ENCODE measurements at places on chromosomes 7 and 10.

DNA sequence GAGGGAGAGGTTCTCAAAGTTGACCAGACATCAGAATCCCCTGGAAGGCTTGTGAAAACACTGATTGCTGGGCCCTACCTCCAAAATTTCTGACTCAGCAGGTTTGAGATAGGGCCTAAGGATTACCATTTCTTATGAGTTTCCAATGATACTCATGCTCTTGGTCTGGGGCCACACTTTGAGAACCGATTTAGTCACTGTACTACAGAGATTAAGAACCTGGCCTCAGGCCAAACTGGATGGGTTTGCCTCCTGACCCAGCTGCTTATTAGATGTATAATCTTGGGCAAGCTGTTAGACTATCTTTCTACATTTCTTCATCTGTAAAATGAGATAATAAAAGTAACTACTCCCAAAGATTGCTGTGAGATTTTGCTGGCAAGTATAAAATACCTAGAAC, 77.1 kb upstream of the SCIN start:
- DNase-seq, result no peak

GRCh38 chr10:63547628-63548360, 26.6 kb downstream of the REEP3 start:
- DNase-seq, result no peak

- no peak for DNase-seq
Observed at GRCh38 chr7:110964775-110965174, 126.2 kb upstream of the LRRN3 start.

DNA sequence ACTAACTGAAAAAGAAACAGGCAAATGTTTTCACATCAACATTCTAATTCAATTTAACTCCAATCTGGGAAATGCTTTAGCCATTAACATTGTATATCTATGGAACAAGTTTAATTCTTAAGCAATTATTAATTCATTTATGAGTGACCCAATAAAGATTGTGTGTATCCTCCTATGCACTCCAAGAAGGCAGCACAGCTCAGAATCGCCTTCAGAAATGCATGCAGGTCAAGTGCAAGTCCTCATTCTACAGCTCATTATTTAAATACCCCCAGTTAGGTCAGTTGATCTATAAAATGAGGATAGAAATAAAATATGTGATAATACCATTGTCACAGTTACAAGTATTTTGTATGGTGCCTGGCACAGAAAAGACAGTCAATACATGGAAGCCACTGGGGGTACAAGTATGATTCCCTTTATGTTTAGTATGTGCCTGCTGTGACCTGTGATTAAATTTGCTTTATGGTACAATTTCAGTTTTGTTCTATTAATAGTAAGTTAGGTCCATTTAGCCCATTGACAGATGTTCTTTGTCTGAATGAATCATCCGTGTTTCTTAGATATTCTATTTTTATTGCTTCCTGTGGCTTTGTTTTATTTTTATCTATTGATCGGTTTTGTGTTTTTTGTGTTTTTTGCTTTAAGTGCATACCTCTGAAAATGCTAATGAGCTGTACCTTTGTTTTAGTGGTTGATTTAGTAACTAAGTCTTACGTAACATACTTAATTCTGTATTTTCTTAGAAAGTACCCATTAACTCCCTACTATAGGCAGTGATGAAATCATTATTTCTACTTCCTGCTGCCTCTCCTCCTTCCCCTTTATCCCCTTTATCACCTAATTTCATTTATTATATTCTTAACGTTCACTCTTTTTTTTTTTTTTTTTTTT, 42.8 kb downstream of the CPXM2 start:
- DNase-seq, result no peak

DNA sequence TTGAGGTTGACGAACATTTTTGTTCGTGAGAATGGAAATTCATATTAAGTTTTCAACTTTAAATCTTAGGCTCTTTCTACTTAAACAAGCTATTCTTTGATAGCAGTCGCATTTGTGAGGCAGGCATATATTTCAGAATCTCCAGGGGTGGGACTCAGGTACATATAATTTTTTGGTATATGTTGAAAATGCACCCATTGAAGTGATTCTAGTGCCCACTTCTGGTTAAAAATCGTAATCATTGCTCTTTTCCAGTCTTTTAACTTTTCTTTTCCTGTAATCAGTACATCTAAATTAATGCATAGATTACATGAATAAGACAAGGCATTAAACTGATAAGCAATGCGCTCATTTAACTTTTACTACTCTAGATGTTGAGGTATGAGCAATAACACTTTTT, 67.8 kb downstream of the ZNRF2 start:
- DNase-seq, result no peak

GRCh38 chr7:6385110-6385781, 62.5 kb downstream of the DAGLB start:
- no peak for DNase-seq

All from activated CD8-positive, alpha-beta memory T cell treated with anti-CD3 and anti-CD28 coated beads for 4 hours (primary cell).